Activated naive CD4-positive, alpha-beta T cell treated with anti-CD3 and anti-CD28 coated beads, Interleukin-2, amount 50 U/mL, for 72 hours (primary cell): ENCODE measurements at places on chromosomes 7 and 10. TPM values are rescaled to one million over a fixed set of nuclear protein-coding genes. Genes with fewer than 3 reads are reported as not detected.

The DPYSL4 gene
- total RNA-seq = 2.8 TPM

The NUTM2A gene
- total RNA-seq = 0.49 TPM

The SEC23IP gene
- total RNA-seq = 71.0 TPM

The PPRC1 gene
- 54.2 TPM for total RNA-seq

The ADAM12 gene
- 0.32 TPM for total RNA-seq

The GIMAP8 gene
- 13.5 TPM for total RNA-seq

The TRIM50 gene
- 0.20 TPM for total RNA-seq

The FAM107B gene
- 108 TPM for total RNA-seq

The CLEC5A gene
- not detected for total RNA-seq

The ZNF438 gene
- 3.7 TPM for total RNA-seq

The MET gene
- total RNA-seq = 0.88 TPM

The PDE6C gene
- not detected for total RNA-seq

The DENND2A gene
- total RNA-seq = not detected

The PCGF5 gene
- total RNA-seq = 29.1 TPM

The NEBL gene
- 0.02 TPM for total RNA-seq

The CDH23 gene
- total RNA-seq = 11.2 TPM

The LRIT1 gene
- not detected for total RNA-seq

The SGMS1 gene
- 11.2 TPM for total RNA-seq

The SPDYE2 gene
- not detected for total RNA-seq

The CDC14C gene
- total RNA-seq = not detected

The ANKRD7 gene
- total RNA-seq = 0.59 TPM

The DNAAF5 gene
- total RNA-seq = 40.4 TPM

The SORCS1 gene
- total RNA-seq = not detected

The C10orf67 gene
- 0.23 TPM for total RNA-seq

The TEX36 gene
- total RNA-seq = not detected

The SPDYE2B gene
- not detected for total RNA-seq

The NPSR1 gene
- not detected for total RNA-seq

The EXOC6 gene
- 17.6 TPM for total RNA-seq

The PYROXD2 gene
- 2.3 TPM for total RNA-seq

The TMEM254 gene
- 4.8 TPM for total RNA-seq

The PRSS58 gene
- not detected for total RNA-seq

The TSPAN33 gene
- 8.1 TPM for total RNA-seq

The FANK1 gene
- total RNA-seq = not detected

The HGF gene
- not detected for total RNA-seq

The RBM17 gene
- 227 TPM for total RNA-seq

The ASZ1 gene
- not detected for total RNA-seq

The SFMBT2 gene
- total RNA-seq = 25.6 TPM

The EIF5AL1 gene
- 0.16 TPM for total RNA-seq

The CYP51A1 gene
- total RNA-seq = 25.5 TPM

The TUBAL3 gene
- not detected for total RNA-seq

The UNCX gene
- total RNA-seq = not detected

The ERVW-1 gene
- total RNA-seq = 0.23 TPM

The SLC18A2 gene
- total RNA-seq = 0.09 TPM
